GM19239 (cell line): ENCODE measurements at places on chromosomes 2 and 18.
A peak's percentile ranks its signal among the peaks of the same experiment; 100 is the strongest.

- DNase-seq = no peak
These were observed 120.9 kb upstream of the NRP2 start for GRCh38 chr2:205561441-205561840.

GRCh38 chr2:8314063-8314462 lies 367.8 kb upstream of the ID2 start:
- no peak for DNase-seq

- DNase-seq = no peak
These were observed 259.4 kb downstream of the TNS1 start for GRCh38 chr2:217743407-217743806.

GRCh38 chr2:233419602-233420391 lies 65.5 kb downstream of the DGKD start:
- DNase-seq = no peak

DNA sequence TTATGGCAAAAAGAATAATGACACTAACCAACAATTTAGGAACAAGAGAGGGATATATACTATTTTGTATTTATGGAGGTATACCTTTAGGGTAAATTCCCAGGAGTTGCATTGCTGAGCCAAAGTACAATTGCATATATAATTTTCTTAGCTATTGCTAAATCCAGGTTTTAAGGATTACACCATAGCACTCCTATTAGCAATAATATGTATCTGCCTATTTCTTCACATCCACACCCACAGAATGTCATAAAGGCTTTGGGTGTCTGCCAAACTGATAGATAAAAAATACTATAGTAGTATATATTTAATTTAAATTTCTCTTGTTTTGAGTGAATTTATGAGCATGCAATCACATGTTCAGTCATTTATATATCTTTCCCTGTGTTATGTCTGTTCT lies 11.5 kb upstream of the SERPINB13 start:
- DNase-seq = no peak

DNA sequence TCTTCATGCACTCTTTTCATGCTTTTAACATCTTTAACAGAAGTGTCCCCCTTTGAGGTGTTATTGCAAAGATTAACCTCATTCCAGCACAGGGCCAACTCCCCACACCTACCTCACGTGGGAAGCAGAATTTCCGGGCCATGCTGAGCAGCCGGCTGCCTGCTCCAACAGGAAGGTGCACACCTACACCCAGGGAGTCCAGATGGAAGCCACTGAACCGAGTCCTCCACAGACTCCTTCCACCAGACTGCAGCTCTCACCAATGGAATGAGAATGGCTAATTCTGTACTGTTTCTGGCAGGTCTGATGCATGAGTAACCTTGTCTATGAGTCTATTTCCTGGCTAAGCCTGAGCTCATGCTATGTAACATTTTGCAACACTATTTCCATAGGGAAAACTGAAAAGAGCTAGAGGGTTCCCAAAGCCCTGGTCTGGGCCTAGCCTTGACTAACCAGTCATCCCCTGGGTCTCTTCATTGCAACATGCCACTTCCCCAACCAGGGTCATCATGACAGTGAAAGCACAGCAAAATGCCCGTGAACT lies 11.0 kb downstream of the ERFE start:
- no peak for DNase-seq

- no peak for DNase-seq
These were observed 1.4 kb downstream of the B3GNT2 start for GRCh38 chr2:62197011-62197924.

DNA sequence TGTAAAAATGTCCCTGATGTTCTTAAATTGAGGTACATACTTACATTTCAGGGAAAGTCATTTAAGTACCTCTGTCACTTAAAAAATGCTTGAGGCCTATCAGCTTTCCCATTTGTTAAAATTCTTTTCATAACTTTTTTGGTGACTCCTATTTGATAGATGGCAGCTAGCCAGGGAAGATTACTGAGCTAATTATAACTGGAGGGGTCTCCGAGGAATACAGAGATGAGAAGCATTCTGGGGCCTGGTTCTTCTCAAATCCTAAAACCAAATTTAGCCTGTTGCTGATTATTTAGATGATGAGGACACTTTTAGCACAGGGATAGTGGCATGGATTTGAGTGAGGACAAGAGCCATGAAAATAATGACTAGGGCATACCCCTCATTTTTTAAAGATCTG lies 4.8 kb downstream of the UGP2 start:
- no peak for DNase-seq

GRCh38 chr18:25648716-25649260 lies 296.8 kb upstream of the ZNF521 start:
- DNase-seq = no peak

DNA sequence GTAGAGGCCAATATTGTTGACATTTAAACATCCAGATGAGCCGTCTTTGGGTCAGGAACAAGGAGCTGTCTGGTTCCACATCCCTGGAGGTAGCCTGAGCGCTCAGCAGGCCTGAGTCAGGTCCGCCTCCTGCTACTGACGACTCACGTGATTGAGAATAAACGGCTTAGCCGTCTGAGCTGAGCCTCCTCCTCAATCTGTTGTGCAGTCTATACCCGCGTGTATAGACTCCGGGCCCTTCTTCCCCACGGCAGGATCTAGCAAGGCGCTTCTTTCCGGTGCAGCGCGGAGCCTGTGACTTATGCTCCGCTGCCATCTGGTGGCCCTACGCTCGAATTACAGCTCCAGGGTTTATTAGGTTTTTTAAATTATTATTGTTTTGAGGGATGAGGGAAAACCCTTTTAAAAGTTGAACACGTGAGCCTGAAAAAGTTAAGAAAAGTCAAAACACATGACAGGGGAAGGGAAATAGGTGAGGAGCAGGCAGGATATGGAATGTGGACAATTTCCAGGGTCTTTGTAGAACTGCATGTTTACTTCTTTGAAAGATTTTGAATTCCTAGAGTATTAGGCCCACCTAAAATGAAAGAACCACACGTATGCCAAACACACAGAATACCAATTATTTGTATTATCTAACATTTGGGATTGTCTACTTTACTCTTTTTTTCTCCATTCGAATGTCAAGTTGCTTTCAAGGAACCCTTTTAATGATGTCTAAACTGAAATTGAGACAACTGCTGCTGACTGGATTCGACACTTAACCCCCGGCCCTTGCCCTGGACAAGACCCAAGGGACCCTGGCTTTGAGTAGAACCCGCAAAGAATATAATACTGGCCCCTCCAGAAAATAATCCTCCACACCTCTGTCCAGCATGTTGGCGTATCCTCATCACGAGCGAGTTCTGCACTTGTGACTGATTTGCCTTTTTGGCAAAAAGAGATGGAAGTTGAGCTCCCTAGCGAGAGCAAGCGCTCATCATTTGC lies 112.4 kb upstream of the ZNF236 start:
- DNase-seq = peak; percentile 69

GRCh38 chr2:239806758-239807434 lies 218.2 kb downstream of the NDUFA10 start:
- DNase-seq = no peak

DNA sequence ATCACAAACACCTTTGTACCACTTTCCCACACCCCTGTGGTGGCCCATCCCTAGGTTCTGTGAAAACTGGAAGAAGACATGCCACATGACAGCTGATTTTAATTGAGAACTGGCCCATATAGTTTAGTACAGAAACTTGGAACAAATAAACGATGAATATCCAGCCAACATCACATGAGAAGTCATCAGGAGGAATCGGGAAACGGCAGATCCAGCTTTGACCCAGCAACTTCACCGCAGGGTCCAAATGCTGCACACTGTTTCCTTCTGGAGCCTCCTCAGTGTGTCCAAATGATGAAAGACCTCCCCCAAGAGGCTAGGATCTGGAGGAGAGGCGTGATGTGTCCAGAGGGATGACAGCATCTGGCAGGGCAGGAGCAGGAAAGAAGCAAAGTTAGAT lies 75.5 kb downstream of the COPS8 start:
- no peak for DNase-seq

DNA sequence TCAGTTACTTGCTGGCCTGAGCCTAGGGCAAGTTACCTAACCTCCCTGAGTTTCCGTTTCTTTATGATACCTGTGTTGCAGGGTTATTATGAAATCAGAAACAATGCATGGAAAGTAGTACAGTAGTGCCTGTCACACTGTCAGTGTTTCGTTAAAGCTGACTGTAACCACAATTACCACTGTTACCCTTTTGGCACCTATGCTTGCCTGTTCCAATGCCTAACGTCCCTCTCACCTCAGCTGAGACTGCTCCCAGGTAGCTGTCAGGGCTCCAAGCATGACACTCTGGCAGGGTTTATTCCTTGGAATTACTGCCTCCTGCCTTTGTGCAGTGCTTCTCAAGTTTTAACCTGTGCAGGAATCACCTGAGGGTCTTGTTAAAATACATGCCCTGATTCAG lies 135.2 kb upstream of the RBMS1 start:
- no peak for DNase-seq

- no peak for DNase-seq
These were observed 20.4 kb upstream of the XDH start for GRCh38 chr2:31434911-31435310.

GRCh38 chr2:218019411-218020060 lies 16.7 kb upstream of the TNS1 start:
- no peak for DNase-seq
